Uterus (tissue), 4 donors: ENCODE measurements at places on chromosomes 12 and 14. TPM values are rescaled to one million over a fixed set of nuclear protein-coding genes. Genes with fewer than 3 reads are reported as not detected.

Gene LRTM2
- not detected for total RNA-seq

Gene RXYLT1
- 24.2 TPM for total RNA-seq

- no peak for DNase-seq
These were observed 962.6 kb downstream of the AACS start for GRCh38 chr12:126027825-126028224.

DNA sequence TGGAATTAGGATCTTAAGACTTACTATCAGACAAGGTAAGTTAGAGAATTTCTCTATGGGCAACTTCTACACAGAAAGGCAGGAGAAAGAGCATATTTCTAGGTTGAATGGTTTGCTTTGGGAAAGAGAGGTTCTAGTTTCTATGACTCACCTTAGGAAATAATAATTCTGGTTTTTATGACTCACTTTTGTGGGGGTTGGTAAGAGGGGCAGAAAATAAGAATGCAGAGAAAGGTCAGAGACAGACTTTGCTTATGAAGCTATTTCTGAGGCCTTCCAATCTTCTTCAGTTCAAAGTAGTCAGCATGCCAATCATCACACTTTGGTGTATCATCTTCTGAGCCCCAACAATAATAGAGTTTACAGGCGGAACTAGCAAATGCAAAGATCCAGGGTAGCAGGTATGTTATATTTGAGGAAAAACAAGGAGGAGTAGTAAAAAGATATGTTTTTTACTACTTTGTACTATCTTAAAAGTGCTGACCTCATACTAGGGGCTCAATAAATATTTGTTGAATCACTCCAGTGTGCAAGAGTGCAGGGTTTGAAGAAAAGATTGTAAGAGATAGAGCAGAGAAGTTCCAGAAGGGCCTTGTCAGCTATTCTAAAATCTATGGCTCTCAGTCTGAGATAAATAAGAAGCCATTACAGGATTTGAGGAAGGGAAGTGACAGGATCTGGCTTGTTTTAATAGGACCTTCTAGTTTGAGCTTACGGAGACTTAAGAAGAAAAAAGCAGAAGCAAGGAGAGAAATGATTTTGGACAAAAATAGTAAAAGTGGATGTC is 56.7 kb upstream of the LRFN5 start:
- DNase-seq = no peak

DNA sequence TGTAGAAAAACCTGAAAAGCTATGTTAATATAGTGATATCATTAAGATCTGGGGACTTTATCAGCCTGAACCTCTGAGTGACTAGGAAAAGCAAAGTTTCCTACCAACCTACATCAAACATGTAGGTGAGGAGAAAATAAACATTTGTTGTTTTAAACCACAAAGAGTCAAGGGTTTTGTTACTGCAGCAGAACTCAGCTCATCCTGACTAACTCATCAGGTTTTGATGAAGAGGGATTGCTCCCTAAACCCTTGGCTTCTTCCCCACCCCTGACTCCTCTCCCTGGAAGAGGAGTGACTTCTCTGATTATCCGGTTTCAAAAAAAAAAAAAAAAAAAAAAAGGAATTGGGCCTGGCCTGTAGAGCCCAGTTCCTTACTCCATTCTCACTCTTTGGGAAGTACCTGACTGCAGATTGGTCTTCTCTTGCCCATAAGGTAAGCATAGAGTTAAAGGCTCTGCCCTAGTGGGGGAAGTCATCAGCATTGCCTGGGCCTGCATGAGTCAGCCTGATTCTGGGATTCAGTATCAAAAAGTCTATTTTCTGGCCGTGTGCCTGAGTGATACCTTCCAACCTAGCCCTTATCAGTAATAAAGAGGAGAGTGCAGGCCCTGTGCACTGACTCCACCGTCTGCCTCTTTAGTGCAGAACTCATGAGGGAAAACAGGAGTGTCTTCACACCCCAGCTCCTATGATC is 16.9 kb downstream of the BDKRB1 start:
- no peak for DNase-seq

GRCh38 chr14:88866305-88866704 is 41.9 kb downstream of the TTC8 start:
- no peak for DNase-seq

DNA sequence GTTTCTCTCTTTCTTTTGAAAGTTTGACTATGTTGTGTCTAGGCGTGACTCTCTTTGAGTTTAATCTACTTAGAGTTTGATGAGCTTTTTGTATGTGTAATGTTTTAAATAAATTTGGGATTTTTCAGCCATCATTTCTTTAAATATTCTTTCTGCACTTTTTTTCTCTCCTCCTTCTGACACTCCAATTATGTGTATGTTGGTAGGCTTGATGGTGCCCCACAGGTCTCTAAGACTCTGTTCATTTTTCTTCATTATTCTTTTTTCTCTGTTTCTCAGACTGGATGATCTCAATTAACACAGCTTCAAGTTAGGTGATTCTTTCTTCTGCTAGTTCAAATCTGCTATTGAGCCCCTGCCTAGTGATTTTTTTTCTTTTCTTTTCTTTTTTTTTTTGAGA is 14.5 kb upstream of the CCND2 start:
- DNase-seq = no peak

DNA sequence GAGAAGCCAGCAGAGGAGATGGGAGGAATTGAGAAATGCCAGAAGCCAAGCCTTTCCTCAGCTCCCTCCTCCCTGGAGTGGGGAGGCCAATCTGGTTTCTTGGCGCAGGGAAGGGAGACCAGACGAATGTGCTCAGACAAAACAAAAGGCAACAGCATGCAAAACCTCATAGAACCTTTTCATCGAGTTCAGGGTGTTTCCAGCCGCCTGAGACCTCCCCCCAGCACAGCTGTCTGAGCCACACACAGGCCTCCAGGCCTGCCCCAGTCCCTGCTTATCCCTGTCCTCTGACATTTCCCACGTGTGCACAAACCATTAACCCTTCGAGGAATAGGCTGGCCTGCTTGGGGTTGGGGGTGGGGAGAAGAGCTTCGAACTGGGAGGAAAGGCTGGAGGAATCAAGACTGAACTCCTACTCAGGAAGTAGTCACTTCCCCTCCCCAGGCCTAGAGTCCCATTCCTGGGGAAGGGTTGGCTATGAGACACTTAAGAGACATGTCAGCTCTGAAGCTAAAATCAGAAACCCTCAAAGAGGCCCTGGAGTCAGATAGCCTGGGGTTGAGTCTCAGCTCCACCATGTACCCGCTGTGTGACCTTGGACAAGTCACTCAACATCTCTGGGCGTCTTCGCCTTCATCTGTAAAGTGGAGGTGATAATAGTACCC is 10.7 kb downstream of the TBX3 start:
- peak; percentile 77 for DNase-seq
